ENCODE measurements at places on chromosomes 4 and X.

GRCh38 chr4:52103319-52103718, 52.2 kb downstream of the SPATA18 start:
- peak; percentile 56 for DNase-seq

DNA sequence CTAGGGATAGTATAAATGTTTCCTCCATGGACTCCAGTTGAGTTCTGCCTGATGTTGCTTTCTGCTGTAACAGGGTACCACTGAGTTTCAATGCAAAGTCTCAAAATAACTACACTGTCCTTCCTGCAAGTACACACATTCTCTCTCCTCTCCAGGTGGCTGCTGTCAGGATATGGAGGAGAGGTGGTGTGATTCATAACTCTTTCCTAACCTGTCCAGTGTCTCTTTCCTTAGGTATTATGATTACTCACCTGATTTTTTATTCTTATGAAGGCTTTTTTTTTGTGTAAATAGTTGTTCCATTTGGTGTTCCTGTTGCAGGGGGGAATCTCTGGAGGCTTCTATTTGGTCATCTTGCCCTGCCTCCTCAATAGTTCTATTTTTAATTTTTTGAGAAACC, 39.8 kb upstream of the POF1B start:
- DNase-seq = no peak

DNA sequence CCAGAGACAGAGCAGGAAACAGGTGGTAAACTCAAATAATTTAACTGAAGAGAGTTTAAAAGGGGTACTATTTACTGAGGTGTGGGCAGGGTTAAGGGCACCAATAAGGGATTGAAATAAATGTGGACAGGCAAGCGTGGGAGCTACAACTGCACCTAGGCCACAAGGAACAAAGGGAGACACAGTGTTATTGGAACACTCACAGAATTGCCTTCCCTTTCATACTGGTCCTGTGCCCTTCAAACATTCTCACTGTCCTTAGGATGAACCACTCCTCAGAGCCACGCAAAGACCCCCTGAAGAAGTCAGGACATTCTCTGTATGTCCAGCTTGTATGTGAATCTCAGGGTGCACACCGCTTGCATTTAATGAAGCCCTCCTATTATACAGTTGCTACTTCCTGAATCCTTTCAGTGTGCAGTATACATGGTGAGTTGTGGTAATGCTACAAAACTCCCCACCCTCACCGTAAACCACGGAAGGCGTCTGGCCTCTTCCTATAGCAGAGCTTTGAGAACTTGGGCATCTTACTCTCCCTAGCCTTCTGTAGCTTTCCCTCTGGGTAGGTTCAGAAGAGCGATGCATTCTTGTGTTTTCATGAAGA, 9.6 kb upstream of the MRPL1 start:
- DNase-seq = no peak

DNA sequence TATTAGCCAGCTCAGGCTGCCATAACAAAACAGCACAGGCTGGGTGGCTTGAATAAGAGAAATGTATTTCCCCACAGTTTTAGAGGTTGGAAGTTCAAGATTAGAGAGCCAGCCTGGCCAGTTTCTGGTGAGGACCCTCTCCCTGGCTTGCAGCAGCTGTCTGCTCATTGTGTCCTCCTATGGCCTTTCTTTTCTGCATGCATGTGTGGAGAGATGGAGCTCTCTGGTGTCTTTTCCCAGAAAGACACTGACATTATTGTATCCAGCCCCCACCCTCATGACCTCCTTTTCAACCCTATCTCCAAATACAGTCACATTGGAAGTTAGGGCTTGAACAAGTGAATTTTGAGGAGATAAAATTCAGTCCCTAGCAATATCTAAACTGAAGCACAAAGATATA, 263.8 kb upstream of the PABPC4L start:
- DNase-seq = no peak

- no peak for DNase-seq
Observed at GRCh38 chr4:6345866-6346265, 76.2 kb downstream of the WFS1 start.

Measured in NCI-H2171 treated with DMSO at 0.1 percent for 48 hours (cell line).